Activated CD8-positive, alpha-beta memory T cell treated with anti-CD3 and anti-CD28 coated beads for 24 hours (primary cell): ENCODE measurements at places on chromosomes 3 and 15.

DNA sequence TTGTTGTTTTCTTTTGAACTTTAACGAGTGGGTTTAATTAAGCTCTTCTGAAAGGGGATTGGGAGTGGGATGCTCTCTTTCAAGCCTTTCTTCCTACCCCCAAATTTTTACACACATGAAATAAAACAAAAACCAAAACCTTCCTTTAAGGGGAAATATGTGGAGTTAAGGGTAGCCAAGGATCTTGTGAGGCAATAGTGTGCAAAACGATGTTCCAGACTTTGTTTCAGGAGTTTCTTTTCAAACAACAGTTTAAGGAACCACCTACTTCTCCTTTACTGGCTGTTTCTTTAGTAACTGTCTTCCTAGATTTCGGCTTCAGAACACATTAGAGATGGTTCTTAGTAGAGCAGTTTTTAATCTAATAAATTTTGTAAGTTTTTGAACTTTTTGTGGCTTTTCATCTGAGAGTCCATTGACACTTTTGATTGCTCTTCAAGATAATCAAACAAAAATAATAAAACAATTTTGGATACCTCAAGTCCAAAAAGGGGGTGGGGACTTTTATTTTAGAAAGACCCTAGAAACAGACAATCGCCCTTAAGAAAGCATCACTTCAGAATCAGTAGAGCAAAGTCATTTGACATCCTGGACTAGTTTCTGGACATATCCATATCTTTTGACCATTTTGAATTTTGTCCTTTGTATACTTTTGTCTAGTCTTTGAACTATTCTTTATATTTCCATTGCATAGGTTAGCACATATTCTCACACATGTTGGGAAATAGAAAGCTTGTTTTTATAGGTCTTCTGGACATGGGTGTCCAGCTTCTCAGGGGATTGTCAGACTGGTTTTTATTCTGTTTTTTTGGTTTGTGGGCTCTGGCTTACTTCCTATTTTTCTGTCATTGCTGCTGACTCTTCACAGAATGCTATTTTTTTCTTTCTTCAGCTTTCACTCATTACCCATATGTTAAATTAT, 6.0 kb downstream of the DIPK2A start:
- DNase-seq = no peak

GRCh38 chr3:18902081-18902793, 246.1 kb upstream of the KCNH8 start:
- DNase-seq = no peak

DNA sequence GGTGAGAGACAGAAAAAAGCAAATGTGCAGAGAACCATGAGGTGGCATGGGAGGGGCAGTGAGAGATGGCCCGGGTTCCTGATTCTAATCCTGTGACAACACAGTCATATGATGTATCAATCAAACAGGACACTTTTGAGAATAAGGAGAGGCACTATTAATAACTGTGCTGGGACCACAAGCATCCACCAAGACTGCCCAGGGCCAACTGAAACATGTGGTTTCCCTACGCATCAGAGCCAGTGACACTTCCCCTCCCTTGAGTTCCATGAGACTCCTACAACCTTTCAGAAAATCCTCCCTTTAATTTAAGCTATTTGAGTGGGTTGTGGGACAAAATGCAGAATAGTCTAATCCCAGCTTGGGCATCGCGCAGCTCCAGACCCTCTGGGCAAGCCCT, 17.4 kb downstream of the SH3BP5 start:
- no peak for DNase-seq

DNA sequence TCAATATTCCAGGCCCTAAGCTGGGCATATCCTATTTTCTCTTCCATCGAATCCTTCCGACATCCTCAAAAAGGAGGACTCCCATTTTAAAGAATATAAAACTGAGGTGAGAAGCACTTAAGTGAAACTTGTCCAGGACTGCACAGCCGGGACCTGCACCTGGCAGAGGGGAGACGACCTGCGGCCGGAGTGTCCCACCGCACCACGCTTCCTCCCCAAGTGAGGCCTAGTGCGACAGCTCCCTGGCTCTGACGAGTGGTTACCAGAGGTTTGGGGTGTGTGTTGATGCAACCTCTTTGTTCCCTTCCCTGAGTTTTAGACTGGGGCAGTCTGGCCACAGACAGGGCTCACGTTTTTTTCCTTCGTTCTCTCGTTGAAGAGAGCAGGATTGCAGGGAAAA, 24.9 kb upstream of the ATP2B2 start:
- DNase-seq = no peak

GRCh38 chr15:50057196-50057595, 61.8 kb downstream of the ATP8B4 start:
- no peak for DNase-seq

GRCh38 chr3:164419220-164419619, 659.1 kb downstream of the SI start:
- DNase-seq = no peak

DNA sequence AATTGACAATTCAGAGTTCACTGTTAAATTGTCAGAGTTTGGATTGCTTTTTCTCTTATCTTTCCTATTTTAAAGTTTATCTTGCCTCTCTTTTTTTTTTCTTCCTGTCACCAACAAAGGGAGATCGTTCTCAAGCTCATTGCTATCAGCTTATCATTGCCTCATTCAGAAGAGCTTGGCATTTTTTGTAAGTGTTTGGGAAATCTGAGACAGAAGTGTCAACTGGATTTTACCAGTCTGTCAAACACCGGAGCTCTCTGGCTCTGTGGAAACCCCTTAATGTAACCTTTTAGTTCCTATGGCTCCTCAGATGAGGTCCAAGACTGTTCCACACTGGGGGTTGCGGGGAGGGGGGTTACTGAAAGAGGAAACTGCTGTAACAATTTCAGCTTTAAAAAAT, 10.6 kb upstream of the TFG start:
- DNase-seq = no peak

- no peak for DNase-seq
Measured at GRCh38 chr3:132726341-132726823, 4.2 kb upstream of the NPHP3 start.

- no peak for DNase-seq
Measured at GRCh38 chr3:46360907-46361306, 7.0 kb downstream of the CCR2 start.

DNA sequence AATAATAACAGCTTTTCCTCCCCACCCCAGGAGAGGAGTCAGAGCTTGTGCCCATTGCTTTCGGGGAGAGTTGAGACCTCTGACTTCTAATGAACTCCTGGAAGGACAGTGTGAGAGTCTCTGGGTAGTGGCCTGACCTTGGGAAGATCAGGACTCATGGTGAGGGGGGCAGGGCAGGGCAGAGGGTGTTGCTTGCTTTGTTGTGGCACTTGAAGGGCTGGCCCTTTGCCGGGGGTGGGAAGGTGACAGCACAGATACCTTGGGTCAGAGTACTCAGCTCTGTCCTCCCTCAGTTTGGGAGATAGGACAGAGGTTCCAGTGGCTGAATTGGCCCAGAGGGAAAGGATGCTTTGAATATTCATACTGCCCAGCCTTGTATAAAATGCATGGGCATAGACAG, 15.8 kb downstream of the RBP2 start:
- DNase-seq = no peak

- DNase-seq = no peak
Measured at GRCh38 chr3:5144316-5144994, 22.4 kb downstream of the ARL8B start.

DNA sequence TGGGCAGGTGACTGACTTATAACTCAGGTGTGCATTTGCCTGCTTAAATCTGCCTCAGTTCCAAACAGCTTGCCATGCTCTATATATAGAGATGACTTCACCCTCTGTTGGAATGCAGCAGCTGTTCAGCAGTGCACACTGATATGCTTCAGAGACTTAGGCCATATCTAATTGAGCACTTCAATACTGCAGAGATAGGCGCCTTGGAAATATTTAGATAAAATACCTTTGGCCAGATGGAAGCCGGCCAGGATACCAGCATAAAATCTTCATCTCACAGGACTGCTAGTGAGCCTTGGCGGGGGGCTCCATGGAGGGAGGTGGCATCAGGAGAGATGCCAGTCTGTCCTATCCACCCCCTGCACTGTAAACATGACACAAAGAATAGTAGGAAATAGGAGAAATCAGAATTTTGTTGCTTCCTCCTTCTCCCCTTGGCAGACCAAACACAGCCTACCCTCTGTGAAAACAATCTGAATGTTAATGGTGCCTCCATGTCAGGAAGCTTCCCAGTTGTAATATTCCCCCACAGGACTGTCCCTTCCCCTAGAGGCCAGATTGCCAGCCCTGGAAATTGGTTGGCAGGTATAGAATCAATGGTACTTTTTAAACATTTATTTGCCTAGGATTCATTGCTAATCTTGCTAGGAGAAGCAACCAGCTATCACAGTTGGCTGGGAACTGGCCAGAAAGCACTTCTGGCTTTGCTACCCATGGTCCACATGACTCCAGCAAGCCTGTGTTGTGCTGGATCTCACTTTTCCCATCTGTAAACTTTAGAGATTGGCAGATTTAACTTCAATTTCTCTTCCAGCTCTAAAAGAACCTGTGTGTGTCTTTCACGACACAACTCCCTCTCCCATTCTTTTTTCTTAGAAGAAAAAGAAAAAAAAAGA, 215.5 kb upstream of the KCNMB2 start:
- no peak for DNase-seq

GRCh38 chr3:51773529-51774056, 5.4 kb downstream of the IQCF6 start:
- DNase-seq = no peak
